ENCODE measurements at places on chromosomes 3 and 15.

DNA sequence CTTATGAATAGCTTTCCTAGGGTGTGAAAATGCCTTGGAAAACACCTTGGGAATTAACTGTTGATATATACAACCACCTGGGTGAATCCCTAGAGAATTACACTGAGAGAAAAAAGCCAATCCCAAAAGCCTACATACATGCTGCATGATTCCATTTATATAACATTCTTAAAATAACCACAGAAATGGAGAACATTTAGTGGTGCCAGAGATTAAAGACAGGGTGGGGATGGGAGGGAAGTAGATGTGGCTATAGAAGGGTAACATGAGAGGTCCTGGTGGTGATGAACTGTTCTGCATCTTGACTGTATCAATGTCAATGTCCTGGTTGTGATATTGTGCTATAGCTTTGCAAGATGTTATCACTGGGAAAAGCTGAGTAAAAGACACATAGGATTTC lies 291.0 kb downstream of the CLSTN2 start:
- no peak for DNase-seq

- DNase-seq = no peak
Observed at GRCh38 chr3:196651819-196652218, 12.3 kb downstream of the NRROS start.

GRCh38 chr3:57145852-57146251 lies 19.3 kb downstream of the IL17RD start:
- no peak for DNase-seq

DNA sequence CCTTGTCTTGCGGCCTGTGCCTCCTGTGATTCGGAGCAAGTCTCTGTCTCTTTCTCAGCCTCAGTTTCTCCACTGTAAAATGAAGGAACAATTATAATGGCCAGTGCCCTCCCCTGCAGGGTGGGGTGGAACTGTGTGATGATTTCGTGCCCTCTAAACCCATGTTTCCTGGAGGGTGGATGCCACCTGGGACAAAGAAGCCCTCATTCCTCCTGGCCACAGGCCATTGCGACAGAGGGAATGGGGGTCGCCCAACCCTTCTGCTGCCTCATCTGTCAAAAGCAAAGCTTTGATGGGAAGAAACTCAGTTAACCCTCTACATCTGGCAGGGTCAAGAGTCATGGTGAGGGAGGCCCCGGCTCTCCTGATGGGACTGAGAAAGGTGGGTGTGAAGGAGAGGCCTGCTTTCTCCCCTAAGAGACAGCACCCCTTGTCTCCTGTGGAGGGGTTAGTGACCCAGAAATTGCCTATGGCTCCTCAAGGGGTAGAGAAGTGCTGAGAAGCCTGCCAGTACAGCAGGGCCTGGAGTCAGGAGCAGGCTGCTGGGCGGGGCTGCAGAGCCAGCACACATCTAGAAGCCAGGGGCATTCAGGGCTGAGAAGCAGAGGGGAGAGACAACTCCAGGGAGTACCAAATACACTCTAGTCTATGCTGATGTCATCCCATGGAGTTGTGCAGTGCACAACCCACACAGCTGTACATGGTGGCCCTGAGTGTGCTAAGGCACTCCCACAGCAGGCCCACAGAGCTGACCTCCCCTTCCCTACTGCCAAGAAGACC lies 61.0 kb downstream of the PLXNA1 start:
- DNase-seq = no peak

DNA sequence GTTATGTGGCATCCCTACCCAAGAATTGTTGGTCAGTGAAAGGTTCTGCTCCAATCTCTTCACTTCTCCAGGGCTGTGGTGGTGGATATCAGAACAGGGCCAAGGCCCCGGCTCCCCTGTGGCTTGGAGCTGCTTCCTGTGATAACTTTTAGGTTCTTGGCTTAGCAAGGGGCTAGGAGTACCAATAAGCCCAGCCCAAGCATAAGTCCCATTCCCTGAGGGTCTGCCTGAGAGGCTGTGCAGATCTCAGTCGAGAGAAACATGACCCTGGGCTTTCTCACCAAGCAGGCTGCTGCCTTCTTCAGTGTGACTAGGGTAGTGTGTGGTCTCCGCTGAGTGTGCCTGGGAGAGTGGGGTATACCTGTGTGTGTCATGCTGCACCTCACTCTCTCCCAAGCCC lies 7.1 kb downstream of the CLK3 start:
- no peak for DNase-seq

DNA sequence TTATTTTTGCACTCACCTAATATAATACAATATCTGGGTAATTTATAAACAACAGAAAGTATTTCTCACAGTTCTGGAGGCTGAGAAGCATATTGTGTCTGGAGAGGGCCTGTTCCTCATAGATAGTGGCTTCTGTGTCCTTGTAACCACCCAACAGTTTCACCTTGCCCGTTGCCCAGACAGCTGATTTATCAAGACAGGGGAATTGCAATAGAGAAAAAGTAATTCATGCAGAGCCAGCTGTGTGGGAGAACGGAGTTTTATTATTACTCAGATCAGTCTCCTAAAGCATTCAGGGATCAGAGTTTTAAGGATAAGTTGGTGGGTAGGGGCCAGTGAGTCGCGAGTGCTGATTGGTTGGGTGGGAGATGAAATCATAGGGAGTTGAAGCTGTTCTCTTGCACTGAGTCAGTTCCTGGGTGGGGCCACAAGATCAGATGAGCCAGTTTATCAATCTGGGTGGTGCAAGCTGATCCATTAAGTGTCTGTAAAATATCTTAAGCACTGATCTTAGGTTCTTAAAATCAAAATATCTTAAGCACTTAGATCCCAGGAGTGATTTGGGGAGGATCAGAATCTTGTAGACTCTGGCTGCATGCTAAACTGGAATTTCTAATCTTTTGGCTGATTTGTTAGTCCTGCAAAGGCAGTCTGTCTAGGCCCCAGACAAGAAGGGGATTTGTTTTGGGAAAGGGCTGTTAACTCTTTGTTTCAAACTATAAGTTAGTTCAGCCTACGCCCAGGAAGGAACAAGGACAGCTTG lies 33.9 kb upstream of the C15orf39 start:
- DNase-seq = no peak

DNA sequence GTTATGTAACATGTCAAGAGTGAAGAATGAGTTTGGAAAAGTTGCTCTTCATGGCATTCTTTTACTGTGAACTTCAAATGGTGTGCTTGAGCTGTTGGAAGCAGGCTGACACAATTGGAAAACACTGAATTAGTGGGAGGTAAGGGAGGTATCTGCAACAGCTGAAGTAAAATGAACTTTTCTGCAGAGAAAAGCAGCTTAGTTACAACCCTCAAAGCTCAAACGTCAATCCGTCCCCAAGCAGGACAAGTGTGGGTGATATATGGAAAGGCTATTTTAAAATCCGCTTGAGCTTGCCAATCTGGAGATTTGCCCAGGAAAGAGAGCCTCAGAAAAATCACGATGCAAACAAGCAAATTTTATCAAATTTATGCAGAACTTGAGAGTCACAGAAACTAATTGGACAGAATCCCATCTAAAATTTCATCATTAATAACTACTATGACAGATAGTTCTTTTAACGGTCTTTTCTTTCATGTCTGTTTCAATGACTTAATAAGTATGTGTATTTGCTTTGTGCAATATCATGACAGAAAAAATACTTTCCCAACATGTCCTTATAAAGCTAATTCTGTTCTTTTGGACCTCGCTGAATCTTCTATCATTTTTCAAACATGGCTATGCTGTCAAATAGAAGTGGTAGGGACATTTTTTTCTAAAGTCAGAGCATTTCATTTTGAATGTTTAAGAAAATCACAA lies 266.6 kb upstream of the SLITRK3 start:
- DNase-seq = no peak

DNA sequence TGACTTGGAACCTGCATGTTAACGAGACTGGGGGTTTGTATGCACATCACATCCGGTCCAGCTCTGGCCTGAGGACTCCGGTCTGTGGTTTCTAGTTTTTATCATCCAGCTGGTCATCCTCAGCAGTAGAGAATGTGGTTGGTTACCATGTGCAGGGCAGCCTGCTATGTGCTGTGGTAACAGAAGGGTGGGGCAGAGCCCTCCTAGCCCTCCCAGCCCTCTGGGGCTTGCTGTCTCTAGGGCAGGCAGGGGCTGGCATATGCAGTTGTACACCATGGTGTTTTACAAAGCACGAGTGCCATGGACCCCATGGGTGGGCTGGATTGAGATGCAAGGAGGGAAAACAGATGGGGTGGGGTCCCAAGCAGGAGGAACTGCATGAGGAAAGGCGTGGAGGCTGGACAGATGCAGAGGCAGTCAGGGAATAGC lies 70.2 kb downstream of the APBA2 start:
- DNase-seq = no peak

All from HS-27A (cell line).